ENCODE measurements at places on chromosomes 12 and 14.
A peak's percentile ranks its signal among the peaks of the same experiment; 100 is the strongest.

GRCh38 chr12:26378711-26379110, 183.3 kb downstream of the SSPN start:
- no peak for DNase-seq

- DNase-seq = no peak
These were observed 197.0 kb downstream of the ETNK1 start for GRCh38 chr12:22821985-22822384.

- DNase-seq = no peak
These were observed 10.0 kb upstream of the CLEC6A start for GRCh38 chr12:8445731-8446130.

GRCh38 chr12:89376844-89377243, 24.5 kb upstream of the DUSP6 start:
- DNase-seq = no peak

- no peak for DNase-seq
These were observed 84.3 kb downstream of the RPS6KA5 start for GRCh38 chr14:90976101-90976500.

GRCh38 chr14:75101491-75101890, 25.4 kb downstream of the NEK9 start:
- no peak for DNase-seq

DNA sequence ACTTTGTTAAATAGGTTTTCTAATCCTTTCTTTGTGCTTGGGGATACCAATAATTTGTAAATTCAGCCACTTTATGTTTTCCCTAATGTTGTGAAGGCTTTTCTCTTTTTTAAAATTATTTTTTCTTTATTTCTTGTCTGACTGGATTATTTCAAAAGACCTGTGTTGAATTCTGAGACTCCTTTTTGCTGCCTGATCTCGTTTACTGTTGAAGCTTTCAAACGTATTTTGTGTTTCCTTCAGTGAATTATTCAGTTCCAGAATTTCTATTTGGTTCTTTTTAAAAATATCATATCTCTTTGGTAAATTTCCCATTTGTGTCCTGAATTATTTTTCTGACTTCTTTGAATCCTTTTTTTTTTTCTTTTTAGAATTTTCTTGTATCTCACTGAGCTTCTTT, 241.6 kb downstream of the LRIG3 start:
- DNase-seq = no peak

DNA sequence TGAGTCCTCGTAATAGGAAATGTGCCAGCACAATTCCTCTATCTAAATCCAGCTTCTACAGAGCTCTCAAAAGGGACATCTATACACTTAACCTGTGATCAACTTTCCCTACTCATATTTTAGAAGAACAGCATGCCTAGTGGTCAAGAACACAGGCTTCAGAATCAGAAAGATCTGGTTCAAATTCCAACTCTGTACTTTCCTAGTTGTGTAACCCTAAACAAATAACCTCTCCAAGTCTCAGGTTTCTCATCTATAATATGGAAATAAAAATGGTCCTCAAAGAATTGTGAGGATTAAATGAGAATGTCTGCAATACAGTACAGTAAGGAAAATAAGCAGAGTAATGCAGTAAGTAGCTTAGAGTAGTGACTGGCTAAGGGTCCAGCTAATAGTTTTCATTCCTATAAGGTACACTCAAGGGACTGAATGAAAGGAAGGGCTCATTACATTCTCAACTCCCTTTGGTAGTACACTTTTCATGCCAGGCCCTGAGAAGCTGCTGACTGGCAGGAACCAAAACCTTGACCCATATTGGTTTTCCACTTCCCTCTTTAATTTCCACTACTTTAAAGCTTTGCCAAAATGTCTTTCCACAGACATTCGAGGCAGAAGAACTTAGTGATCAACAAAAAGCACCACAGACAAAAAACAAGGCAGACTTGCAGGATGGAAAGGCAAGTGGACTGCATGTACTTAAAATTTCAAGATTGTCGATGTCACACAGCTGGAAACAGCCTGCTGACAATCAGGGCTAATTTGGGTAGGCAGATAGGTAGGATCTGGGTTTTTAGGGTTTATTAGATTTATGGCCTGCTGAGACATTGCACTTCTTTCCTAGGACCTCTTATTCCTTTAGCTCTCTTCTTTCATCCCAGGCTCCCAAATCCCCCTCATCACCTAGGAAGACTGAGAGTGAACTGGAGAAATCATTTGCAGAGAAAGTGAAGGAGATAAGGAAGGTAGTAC, 4.3 kb downstream of the CCDC196 start:
- DNase-seq = no peak

- DNase-seq = no peak
These were observed 40.6 kb upstream of the EML1 start for GRCh38 chr14:99752486-99753121.

GRCh38 chr12:114933428-114934160, 249.6 kb upstream of the TBX3 start:
- DNase-seq = no peak

- DNase-seq = no peak
These were observed 2.3 kb downstream of the KDM2B start for GRCh38 chr12:121578230-121579189.

DNA sequence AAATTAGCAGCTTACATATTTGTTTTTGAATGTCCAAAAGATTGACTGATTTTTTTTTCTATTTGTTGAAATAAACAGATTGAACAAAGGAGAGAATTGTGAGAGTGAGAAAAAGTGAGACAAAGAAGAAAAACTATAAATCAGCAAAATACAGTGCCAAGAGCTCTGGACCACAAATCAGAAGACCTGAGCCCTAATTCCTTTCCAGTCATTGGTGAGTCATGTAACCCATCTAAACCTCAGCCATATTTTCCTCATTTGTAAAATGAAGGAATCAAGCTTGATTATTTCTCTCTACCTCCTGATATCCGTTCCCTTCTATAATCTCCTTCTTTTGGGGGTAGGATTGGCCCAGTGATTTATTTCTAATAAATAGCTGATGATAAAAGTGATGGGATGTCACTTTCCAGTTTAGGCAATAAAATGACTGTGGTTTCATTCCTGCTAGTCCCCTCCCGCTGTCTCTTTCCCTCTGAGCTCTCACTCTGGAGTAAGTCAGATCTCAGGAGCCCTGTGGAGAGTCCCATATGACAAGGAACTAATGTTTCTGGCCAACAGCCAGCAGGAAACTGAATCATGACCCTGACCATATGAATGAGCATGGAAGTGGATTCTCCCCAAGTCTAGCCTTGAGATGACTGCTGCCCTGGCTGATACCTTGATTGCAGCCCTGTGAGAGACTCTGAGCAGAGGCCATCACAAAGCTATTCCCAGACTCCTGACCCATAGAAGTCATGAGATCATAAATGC, 218.9 kb downstream of the ACSS3 start:
- no peak for DNase-seq

DNA sequence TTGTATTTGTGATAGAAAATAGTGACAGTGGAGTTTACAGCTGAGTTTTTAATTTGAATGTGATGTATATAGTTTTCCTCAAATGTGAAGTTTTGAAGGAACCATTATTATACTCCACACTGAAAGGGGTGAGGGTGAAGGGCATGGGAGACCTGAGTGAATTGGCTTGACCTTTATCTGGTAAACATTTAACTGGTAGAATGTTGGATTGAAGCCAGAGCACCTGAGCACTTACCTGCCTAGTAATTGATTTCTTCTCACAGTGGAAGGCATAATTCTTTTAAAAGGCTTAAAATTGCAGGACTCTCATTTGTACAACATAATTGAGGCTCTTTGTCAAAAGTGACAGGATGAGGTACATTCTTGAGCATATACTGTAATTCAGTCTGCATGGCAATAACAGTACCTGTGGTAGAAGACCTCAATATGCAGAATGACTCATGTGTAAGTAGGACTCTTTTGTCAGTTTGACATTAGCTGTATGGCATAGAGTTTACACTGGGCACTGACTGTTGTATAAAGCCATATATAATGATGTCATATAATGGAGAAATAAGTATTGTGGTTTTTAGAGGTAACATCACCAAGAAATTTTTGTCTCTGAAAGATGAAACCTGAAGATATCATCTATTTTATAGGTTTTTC, 309.6 kb downstream of the TMTC2 start:
- DNase-seq = no peak

GRCh38 chr12:21881965-21882364, 59.3 kb downstream of the ABCC9 start:
- no peak for DNase-seq

GRCh38 chr14:22884738-22885523, 1.9 kb downstream of the REM2 start:
- DNase-seq = no peak

GRCh38 chr14:64723691-64724577, 19.7 kb downstream of the PLEKHG3 start:
- no peak for DNase-seq

DNA sequence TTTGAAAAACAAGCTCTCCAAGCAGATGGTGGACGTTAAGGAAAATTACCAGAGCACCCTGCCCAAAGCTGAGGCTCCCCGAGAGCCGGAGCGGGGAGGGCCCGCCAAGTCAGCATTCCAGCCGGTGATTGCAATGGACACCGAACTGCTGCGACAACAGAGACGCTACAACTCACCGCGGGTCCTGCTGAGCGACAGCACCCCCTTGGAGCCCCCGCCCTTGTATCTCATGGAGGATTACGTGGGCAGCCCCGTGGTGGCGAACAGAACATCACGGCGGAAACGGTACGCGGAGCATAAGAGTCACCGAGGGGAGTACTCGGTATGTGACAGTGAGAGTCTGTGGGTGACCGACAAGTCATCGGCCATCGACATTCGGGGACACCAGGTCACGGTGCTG, 62.4 kb downstream of the NTF3 start:
- no peak for DNase-seq

DNA sequence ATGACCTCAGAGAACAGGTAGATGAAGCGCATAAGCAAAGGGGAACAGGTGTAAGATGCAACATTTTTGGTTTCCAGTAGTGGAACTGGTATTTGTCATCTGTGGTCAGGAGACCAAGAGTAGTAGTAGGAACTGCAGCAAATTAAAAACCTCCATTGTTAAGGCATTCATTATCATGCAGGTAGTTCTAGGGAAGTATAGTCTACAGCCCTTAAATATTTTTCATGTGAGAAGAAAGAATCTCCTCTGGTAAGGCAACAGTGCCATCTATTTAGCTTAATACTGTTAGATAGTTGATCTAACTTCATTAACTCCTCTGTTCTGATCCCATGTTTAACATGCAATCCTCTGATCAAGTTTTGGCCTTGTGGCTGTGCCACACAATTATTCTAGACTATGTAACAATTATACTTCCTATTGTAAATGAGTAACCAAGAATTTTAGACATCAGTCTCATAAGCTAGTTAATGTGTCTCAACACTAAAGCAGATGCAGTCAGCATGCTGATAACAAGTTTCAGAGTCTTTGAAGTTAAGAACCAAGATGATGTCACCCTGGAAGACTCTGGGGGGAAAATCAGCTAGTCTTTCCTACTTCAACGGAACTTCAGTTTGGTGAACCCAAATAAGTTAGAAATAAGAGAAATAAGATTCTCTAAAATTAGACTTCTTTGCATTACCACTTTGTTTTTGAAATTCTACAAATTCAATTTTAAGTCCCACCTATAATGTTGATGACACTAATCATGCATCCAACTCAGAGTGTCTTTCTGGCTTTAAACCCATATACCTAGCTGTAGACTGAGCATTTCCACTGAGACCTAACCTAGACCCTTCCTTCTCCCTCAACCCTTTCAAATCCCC, 70.9 kb downstream of the STXBP6 start:
- DNase-seq = peak; percentile 19

DNA sequence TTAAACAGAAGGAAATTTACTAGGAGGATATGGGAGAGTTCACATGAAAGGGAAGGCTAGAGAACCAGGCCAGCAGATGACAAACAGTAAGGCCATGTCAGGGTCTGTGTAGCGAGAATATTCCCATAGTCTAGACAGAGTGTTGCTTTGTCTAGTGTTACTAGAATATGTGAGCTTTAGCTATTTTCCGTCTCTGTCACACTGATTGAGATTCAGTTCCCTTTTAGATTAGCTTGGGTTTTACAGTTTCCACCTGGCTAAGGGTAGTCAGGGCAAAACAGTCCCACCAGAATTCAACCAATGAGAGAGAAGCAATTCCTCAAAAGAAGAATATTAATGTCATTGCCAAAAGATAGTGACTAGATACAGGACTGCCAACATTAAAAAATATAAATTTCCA, 82.8 kb upstream of the MDM1 start:
- no peak for DNase-seq

DNA sequence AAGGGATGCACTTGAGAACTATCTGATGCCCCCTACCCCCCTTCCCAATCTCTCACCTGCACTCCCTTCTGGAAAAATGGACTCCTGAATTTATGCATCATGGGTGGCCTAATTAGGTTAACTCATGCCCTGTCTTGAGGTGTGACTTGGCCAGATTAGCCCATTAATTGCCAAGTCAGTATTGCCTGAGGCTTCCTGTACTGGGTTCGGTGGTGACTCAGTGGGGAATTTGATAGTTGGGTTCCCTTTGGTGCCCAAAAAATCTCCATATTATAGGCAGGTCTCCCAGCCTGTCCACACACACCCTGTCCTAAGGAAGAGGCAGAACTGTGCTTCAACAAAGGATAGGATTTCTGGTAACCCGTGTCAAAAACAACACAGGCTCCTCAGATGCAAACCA, 146.1 kb downstream of the CHST11 start:
- no peak for DNase-seq

GRCh38 chr14:79639613-79640012, 571.7 kb downstream of the DIO2 start:
- no peak for DNase-seq

DNA sequence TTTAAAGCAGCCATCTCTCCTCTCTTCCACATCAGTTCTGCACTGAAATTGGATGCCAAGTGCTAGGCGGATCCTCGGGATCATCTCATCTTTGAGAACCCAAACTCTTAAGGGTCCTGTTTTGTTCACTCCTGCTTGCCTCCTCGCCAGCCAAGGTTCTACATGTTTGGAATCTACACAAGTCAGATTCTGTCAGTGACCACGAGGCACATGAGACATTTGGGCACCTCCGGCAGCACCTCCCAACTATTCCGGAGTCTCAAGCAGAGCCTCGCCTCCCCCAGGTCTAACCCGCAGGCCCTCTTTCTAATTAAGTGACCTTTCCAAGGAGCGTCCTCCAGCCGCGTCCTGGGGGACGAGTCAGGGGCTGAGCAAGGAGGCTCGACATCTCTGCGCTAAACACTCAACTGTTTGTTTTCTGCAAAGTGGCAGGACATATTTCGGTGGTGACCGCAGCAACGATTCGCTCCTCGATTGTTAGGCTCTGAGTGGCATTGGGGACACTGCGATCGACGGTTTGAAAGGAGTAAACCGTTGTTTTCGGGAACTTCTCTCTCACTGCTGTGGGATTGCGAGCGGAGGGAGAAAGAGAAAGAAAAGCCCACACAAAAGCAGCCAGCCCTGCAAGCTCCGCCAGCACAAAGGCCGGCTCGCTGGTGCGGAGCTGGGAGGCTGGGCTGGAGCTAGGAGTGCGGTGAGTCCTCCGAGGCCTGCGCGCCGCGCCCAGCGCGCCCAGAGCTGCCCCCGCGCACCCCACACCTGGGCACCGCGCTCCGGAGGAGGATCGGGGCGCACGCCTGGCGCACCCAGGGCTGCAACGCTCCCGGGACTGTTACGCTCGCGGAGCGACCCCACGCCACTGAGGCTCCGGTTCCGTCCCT, 640 bp downstream of the ARMH4 start:
- DNase-seq = no peak
